Inflammatory macrophage (primary cell): ENCODE measurements at places on chromosomes 2 and 18.

DNA sequence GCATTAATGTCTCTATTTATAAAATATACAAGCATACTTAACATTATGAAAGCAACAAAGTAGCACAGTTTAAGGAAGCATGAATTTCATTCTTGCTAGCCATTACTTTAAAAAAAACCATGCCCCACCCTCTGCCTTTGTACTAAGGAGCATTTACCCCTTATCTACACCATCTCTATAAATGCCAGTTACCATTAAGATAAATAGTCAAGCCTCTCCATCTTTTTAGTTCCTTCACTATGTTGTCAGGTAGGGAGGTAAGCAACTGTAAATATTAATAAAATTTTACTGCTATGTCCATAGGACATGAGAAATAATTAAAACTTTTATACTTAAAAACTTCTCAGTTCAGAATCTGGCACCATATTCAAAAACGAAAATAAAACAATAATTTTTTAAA is 42.1 kb downstream of the ROCK1 start:
- no peak for DNase-seq

- DNase-seq: no peak
Observed at GRCh38 chr2:225637259-225637658, 237.7 kb downstream of the NYAP2 start.

GRCh38 chr2:79554899-79555298 is 42.0 kb downstream of the CTNNA2 start:
- DNase-seq: no peak

DNA sequence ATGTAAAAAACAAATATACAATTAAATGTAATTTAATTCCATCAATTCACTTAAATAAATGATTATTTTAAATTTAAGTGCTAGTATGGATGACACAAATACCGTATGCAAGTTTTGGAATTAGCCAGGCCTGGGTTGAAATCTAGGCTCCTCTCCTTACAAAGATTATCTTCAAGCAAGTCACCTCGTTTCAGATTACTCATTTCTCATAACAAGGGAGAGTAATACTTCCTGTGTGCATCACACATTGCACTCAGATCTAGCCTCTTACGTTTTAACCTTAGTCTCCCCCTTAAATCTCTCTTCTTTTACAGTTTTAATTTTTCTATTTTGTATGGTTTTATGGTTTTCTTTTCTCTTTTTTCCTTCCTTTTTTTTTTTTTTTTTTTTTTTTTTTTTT is 1475.9 kb upstream of the NXPH2 start:
- DNase-seq: no peak

DNA sequence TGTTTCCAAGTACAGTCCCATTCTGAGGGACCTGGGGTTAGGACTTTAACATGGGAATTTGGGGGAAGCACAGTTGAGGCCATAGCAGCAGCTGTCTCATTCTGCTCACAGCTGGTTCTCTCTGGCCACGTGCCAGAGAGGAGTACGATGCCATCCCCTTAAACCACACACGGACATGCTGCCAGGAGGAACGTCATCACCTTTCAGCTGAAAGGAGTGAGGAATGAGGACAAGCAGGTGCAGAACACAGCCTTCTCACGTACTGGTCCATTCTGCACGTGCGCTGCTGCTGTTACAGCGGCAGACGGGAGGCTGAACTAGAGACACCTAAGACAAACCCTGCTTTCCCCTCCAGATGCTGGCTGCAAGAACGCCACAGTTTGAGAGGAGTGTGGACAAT is 33.5 kb downstream of the ODC1 start:
- no peak for DNase-seq

DNA sequence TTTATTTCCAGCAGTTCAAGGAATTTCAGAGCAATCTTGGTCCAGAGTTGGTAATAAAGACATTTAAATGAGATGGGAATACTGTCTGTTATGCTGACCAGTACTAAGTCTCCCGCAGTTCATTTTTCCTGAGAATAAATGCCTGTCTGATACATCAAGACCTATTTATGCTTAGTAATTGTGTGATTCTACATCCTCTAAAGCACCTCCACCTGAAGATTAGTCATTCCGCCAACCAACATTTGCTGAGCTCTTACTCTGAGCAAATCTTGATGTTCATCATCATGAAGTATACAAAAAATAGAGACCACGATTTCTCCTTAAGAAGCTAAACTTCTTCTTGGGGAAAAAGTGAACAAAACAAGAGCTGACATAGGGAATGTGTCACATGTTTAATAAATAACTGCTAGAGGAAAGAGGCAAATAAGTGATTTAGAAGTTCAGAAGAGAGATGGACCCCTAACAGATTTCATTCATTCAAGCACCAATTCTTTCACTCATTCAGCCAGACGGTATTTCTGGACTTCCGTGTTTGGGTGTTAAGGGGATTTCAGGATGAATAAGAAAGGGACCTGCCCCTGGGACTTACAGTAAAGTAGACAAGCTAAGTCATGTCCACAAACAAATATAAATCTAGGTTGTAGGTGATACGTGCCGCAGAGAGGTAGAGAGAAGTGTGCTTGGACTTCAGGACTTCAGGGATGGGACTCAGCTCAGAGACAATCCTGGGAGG is 34.2 kb upstream of the PPP4R1 start:
- no peak for DNase-seq

- peak; percentile 50 for DNase-seq
Observed at GRCh38 chr2:48170281-48170680, 264.0 kb upstream of the FBXO11 start.

DNA sequence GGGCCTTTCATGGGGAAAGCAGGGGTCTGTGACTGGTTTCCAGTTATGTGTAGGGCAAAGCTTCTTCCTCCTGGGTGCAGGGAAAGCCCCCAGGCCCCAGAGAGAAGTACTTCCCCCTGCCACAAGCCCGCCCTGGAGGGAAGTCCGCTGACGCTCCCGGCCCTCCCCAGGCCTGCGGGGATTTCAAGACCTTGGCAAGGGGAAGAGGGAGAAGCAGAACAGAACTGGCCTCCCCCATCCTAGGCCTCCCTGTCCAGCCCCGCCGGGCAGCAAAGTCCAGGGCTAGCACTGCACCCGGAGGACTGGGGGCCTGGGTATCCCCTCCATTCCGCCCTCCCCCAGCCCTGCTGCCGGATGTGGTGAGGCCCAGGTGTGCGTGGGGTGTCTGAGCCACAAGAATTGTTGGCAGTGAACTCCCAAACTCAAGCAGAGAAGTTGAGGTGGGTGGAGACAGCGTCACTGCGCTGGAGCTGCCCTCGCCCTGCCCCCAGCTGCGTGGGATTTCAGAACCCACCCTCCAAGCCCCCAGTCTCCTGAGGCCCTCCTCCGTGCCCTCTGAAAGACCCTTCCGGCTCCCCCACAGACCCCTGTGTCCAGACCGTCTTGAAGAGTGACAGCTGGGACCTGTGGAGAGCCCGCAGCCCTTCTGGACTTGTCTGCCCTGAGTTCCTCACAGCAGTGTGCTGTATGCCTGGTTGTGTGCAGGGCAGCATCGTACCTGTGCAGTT is 1.1 kb upstream of the DUSP2 start:
- peak; percentile 93 for DNase-seq

DNA sequence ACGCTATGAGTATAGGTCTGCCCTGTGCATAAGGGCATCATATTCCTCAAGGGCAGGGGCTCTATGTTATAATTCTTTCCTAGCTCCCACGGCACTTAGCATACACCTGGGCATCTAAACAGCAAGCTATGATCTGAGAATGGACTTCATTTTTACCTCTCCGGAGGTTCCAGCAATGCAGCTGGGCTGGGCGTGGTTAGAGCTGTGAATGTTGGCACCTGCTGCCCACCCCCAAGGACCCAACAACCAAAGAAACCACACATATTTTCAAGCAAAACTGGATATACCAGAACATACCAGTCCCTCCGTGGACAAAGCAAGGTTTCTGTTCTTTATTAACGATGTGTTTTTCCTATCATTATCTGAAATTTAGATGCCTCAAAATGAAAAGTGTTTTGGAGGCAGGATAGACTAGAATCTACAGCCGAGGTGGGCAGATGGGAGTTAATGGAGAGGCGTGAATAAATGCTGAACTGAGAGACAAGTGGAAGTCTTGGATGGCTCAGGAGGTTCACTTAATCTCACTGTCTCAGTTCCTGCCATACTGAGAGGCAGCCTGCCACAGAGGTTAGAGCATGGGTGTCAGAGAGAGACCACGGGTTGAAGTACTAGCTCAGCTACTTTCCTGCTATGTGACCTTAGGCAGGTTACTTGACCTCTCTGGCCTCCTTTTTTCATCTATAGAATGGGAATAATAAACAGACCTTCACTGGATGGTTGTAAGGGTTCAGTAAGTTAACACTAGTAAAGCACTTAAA is 186.6 kb upstream of the SMAD2 start:
- no peak for DNase-seq

DNA sequence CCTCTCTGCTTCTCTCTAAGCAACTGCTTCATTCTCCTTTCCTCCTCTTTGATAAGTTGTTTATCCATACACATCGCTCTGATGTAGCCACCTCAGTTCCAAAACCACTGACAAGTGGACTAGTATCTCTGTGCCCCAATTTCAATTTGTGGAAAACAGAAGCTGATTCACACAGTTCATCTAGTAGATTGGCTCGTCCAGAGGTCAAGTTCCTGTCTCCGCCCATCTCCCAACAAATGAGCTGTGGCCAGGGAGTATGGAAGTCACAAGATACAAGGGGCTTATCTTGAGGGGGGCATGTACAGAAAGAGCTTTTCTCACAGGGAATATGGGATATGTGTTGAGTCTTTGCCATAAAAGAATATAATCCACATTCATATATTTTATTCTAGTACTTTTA is 17.7 kb upstream of the CHN1 start:
- no peak for DNase-seq

DNA sequence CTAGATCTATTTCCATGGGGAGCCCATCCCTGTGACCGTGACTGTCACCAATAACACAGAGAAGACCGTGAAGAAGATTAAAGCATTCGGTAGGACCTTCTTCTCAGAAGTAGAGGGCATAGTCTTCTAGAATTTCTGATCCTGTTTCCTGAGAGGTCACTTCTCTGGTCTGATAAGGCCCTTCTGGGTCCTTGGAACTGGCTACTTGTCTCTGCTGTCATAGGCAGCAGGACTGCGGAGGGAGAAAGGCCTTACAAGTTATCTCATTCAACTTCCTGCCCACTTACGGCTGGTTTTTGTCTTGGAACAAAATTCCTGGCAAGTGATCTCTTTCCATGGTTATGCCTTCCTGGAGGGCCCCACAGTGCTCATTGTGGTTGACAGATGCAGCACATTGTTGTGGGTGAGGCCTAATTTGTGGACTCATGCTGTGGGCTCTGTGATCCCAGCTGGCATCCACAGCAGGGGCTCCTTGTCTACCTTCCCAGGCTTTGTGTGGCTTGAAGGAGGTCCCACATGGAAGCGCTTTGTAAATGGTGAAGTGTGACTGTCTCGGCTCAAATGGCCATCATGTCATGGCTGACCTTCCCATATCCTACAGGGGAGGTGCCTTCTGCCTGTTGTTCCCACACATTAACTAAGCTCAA is 22.0 kb downstream of the SAG start:
- DNase-seq: no peak

DNA sequence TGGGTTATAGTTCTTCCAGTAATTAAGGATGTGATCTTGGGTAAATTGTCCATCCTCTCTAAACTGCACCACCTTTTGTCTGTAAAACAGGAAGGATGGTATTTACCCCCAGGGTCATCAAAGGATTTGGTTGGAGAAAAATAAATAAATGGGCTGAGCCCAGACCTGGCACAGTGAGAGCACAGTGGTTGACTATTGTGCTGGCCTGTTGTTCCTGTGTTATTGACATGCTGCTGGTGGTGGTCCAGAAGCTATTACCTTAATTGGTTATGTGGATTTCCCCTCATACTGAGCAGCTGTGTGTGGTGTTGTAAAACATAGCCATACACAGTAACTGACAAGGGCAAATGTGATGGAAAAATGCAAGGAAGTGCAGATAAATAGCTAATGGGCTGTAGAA is 746 bp upstream of the IL37 start:
- no peak for DNase-seq

- no peak for DNase-seq
Observed at GRCh38 chr2:85167479-85167878, 34.3 kb downstream of the TCF7L1 start.

- no peak for DNase-seq
Observed at GRCh38 chr2:24791452-24791851, 1.7 kb downstream of the PTRHD1 start.

GRCh38 chr2:19987936-19988335 is 2.0 kb downstream of the WDR35 start:
- DNase-seq: peak; percentile 5

DNA sequence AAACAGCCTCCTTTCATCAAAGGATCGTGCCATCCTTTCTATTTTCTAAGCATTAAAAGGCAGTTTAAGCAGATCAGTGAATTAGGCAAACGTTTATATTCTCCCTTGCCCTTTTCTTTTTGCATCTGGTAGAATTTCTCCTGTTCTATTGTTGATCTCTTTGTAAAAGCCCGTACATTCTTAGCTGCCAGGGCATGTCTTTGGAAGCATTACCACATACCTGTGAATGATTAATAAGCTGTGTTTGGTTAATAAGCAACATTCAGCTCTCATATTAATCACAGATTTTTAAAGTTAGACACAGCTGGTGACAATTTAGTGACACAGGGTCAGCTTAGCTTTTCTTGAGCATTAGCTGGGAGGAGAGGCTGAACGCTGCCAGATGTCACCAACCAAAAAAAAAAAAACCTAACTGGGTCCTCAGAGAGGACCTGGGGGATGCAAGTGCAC is 33.8 kb upstream of the CYP1B1 start:
- no peak for DNase-seq

DNA sequence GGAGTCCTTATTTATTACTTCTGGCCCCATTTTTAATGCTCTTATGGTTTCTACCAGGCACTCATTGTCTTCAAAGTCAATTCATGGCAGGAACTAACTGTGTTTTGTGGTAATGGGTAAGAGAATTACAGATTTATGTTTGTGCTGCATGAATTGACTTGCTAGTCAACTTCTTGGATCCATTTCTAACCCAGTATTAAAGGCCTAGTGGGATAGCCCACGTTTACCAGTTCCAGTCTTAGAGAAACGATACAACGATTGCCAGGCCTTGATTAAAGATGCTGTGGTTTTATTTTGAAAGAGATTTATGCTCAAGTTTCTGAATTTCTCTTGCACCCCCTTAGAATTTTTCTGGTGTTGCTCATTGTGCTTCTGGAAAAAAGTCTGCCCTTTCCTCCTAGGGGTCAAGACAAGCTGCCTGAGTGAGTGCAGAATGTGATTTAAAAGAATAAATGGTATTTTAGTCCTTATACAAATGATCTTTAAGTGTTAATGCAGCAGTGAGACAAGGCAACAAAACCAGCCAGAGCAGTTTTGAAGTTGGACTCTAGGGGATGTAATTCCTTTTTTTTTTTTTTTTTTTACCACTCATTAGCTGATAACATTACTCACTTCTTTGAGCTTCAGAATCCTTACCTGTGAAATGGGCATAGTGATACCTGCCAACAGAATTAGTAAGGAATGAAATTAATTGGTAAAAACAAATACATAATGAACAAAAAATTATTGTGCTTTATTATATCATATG is 101.5 kb downstream of the ARHGAP15 start:
- no peak for DNase-seq

GRCh38 chr2:88903749-88904353 is 212.4 kb downstream of the RPIA start:
- peak; percentile 51 for DNase-seq

GRCh38 chr18:48682768-48683167 is 143.9 kb downstream of the CTIF start:
- no peak for DNase-seq

- no peak for DNase-seq
Observed at GRCh38 chr2:173019755-173020154, 55.9 kb upstream of the MAP3K20 start.

GRCh38 chr2:66252109-66252508 is 182.8 kb upstream of the MEIS1 start:
- no peak for DNase-seq

GRCh38 chr2:30141136-30141535 is 5.7 kb upstream of the YPEL5 start:
- DNase-seq: no peak
